ENCODE measurements at places on chromosomes 7 and 10.

GRCh38 chr7:2088801-2089200 is 143.9 kb downstream of the MAD1L1 start:
- no peak for DNase-seq

- no peak for DNase-seq
Measured at GRCh38 chr10:69202332-69202731, 17.8 kb upstream of the HKDC1 start.

- DNase-seq, result no peak
Measured at GRCh38 chr7:117129521-117129955, 176.2 kb downstream of the ST7 start.

DNA sequence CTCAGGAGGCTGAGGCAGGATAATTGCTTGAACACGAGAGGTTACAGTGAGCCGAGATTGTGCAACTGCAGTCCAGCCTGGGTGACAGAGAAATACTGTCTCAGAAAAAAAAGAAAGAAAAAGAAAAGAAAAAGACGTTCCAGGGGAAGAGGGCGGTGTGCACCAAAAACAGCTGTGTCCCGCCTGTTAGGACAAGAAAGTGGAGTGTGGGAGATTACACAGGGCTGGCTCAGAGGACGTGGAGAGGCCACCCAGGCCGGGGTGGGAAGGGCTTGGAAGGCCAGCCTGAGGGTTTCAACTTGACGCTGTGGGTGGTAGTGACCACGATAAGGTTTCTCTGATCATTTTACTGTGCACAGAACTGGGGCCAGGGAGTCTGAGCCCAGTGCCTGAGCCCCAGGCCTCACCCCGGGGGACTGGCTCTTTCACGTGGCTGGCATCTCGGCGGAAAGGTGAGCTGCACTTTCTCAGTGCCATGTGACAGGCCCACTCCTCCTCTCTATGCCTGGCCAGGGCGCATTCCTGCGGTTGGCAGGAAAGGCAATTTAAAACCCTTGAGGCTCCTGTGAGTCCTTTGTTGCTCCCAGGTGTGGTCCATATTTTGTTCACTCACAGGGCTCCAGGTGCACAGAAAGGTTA is 13.9 kb downstream of the RHBDD2 start:
- DNase-seq, result no peak

- DNase-seq, result no peak
Measured at GRCh38 chr10:110632591-110633215, 11.4 kb upstream of the RBM20 start.

DNA sequence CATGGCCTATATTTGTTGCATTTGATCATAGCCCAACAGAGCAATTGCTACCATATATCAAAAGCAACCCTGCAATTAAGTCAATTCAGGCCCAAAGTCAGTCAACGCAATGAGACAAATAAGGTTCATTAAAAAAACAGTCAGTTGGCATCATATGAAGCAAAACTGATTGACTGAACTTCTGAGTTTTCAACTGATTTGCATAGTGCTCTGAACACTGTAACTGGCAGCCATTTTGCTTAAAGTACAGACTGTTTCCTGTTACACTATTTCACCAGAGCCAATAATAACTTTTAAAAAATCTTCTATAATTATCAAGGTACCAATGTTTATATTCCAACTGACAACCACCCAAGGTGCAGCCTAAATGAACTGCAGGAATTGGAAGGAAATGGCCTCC is 68.4 kb upstream of the RAPGEF5 start:
- no peak for DNase-seq

- no peak for DNase-seq
Measured at GRCh38 chr10:57262892-57263291, 901.8 kb upstream of the ZWINT start.

- no peak for DNase-seq
Measured at GRCh38 chr7:153061910-153062528, 302.5 kb downstream of the ACTR3B start.

- no peak for DNase-seq
Measured at GRCh38 chr10:108060246-108060645, 895.7 kb upstream of the SORCS1 start.

DNA sequence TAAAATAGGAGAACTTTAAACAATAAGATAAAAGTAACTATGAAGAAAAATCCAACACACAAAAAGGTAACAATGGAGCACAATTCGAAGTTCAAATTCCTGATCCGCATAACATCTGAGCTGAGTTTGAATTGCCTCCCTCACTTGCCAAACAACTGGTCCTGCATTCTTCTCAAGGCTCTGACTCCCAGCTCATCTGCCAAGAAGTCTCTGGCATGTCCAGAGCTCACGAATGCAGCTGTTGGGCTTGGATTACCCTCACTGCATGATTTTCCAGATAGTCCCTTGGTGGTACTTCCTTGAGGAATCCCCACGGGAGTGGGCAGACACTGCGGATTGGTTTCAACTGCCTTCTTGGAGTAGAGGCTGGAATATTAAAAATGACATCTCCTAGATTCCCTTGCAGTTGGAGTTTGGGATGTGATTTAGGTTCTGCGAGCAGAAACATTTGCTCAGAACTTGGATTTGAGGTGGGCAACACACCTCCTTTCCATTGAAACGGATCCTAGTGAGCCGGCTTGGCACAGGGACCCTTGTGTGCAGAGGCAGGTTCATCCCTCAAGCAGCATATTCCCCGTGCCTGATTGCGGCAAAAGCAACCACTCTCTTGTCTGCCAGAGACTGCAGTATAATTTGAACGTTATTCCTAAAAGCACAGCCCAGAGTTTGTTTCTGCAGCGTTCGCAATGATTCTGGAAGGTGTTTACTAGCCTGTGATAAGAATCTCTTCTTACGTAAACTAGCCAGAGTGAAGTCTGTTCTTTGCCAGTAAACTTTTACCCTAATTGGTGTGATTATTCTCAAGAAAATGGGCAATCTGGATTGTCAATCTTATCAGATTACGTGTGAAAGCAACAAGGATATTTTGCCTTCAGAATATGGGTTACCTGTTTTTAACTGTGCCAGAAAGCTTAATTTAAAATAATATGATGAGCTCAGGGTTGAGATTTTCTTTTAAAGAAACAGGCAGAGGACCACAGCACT is 23.4 kb upstream of the PRKCQ start:
- DNase-seq, result no peak

GRCh38 chr10:122503886-122504609 is 42.7 kb downstream of the HTRA1 start:
- DNase-seq, result no peak

DNA sequence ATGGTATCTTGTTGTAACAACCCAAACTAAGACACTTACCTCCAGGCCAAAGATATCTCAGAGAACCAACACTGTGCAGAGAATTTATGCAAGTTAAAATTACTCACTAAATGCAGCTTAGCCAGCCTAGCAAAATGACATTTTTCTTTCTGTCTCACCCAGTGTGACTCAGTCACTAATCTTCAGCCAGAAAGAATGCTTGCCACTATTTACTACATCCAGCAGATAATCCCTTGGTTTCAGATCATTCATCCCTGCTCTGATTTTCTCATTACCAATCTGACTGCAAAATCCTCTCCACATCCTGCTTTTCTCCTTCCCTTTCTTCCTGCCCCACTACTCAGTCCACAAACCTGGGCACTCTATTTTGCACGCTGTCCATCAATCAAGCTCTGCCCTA is 93.5 kb upstream of the NEBL start:
- DNase-seq, result no peak

- DNase-seq, result no peak
Measured at GRCh38 chr7:45068236-45069023, 20.3 kb downstream of the NACAD start.

DNA sequence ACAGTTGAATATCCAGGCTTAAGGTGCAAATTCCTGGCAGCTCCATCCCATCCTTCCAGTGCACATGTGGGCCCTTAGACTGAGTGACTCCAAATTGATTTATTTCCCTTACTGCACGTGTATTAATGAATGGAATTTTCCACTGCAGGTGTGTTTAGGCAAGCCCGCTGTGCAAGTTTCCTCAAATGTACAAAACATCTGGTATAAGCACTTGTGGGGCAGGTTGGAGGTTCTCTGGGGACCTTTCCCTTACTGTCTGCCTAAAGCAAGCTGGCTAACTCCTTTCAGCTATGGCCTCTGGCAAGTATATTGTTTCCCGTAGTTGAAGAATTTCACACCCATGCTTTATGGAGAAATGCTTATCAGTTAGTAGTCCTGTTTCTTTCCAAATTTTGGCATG is 25.3 kb upstream of the GIMAP6 start:
- no peak for DNase-seq

DNA sequence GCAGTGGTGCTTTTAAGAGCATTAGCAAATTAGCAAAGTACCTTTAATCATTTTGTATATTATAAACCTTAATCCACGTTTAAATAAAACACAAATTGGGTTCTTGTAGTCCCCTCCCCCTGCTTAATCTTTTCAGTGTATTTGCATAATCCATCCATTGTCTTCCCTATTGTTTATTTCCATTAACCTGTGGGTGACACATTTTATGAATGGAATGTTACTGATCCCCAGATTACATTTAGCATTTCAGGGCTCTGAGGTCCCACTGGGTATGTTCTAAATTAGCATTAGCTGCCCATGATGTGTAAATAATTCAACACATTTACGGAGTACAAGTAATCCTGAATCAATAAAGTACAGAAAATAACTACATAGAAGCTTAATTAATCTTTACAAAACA is 138.4 kb upstream of the FEZF1 start:
- no peak for DNase-seq

DNA sequence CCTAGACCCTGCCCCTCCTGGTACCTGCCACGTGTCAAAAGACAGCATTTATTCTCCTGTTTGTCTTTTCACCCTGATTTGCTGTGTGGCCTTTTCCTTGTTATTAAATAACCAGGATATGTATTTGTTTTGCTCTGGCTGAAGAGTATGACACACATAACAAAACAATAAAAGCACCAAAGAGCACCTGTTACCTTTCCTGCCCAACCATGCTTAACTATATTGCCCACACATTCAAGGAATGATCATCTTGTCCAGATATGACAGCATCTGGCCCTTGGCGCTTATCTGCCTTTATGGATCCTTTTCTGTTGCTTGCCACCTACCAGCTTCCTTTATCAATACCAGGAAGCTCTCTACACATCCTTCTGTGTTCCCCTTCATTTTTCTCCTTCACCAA is 357.7 kb downstream of the FGFR2 start:
- no peak for DNase-seq

- DNase-seq, result no peak
Measured at GRCh38 chr10:106513352-106513771, 651.1 kb downstream of the SORCS1 start.

DNA sequence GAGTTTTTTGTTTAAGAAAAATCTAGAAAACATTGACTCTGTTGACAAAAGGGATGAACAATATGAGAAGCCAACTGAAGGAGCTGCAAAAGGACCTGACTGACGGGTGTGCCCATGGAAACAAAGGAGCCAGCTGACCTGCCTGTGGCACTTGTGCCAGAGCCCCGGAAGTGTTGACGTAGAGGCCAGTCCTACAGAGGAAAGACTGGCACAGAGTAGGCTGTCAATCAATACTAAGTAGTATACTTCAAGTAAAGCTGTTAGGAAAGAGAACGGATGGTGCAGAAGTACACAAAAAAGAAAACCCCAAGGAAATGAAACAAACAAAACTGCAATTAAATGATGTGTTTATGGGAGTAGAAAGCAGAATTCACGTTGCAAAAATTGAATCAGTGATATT is 19.0 kb upstream of the ABI1 start:
- no peak for DNase-seq

DNA sequence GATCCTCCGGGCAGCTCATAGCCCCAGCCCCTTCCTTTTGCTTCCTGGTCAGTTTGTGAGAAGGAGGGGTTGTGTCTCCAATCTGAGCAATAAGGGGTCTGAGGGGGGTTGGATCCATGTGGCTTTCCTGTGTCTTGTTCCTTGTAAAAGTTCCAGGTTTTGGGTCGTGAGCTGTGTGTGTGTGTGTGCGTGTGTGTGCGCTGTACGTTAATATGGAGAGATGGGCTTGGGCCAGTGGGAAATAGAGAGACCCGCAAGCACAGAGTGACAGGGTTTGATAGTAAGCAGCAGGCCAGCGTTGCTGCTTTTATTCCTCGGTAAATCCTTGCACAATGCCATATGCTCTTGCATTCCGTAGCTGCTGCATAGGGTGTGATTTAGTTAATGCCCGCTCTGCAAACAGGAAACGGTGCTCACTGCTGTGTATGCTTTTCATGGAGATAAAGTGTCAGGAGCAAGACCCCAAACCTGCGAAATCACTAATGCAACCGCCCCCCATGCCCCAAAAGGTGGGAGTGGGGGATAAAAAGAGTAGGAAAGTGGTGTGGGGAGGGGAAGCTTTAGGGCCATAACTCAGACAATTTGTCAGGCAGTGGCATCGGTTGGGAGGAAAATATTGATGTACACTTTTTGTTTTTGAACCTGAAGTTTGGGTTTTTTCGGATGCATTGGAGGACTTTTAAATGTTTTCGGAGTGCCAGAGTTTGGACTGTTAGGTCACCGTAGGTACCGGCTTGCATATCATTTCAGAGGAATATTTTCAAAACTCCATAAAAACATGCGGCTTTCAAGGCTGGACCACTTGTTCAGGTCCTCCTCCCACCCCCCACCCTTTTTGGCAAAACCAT is 108.7 kb downstream of the TCF7L2 start:
- no peak for DNase-seq

GRCh38 chr10:132698761-132699391 is 87.1 kb downstream of the NKX6-2 start:
- DNase-seq, result no peak

DNA sequence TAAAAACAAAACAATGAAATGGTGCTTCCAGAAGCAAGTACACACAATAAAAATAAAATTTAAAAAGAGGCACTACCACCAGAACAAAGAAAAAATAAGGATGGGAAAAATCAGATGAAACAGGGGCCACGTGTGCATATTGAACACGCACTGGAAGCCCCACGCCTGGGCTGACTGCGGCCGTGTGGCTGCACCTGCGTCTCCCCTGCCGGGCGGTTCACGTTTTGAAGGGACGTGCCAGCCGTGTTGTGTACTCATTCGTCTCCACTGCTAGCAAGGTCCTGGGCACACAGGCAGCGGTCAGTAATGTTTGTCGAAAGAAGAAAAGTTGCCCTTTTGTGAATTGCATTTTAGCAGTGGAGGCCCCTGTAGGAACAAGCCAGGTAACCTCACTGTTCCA is 255.9 kb upstream of the RNF32 start:
- DNase-seq, result no peak

DNA sequence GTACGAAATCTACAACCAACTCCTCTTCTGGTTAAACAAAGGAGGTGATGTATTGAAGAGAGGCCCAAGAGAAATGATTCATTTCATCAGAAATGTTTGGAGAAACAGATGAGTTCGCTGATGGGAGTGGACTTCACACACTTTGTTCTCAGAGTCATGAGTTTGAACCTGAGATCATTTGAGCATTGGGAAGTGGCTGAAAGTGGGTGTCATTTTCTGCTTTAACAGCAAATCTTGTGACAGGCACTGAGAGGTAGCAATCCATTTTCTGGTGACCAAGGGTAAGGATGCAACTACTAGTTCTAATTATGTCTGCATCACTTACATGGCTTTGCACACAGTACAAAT is 51.4 kb downstream of the RBM20 start:
- no peak for DNase-seq

GRCh38 chr7:31492086-31492485 is 21.8 kb upstream of the ITPRID1 start:
- no peak for DNase-seq

All from activated CD4-positive, alpha-beta T cell treated with anti-CD3 and anti-CD28 coated beads for 1 hour (primary cell).